ENCODE measurements at places on chromosomes 2 and 18.

DNA sequence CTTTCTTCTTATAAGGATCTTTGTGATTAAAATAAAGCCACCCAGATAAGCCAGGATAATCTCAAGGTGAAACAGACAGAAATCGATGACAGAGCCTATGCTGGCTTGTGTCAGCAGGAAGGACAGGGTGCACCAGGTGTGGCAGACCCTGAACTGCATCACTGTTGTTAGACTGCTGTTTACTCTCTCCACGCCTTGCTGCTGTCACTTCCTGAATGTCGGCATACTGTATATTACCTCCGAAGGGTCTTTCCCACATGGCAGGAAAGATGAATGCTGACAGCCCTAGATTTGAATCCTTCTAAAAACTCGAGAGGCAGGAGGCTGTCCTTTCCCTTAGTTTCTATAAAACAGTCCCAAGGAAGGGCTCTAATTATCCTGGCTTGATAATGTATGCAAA is 18.9 kb upstream of the TMEM163 start:
- DNase-seq = no peak

DNA sequence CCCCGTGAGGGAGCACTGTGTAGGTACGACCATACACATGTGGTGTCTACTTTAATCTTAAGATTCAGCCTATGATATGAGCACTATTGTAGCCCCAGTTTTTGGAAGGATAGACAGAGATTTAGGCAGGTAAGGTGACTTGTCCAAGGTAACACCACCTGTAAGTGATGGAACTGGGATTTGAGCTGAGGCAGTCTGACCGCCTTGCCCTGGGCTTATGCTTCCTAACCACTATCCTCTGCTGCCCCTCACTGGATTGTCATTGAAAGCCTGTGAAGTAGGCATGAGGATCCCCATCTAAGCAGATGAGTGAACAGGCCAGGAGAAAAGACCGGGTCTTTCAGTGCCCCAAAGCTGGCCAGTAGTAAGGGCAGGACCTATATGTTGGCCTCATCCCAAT is 343.8 kb downstream of the CYRIA start:
- no peak for DNase-seq

DNA sequence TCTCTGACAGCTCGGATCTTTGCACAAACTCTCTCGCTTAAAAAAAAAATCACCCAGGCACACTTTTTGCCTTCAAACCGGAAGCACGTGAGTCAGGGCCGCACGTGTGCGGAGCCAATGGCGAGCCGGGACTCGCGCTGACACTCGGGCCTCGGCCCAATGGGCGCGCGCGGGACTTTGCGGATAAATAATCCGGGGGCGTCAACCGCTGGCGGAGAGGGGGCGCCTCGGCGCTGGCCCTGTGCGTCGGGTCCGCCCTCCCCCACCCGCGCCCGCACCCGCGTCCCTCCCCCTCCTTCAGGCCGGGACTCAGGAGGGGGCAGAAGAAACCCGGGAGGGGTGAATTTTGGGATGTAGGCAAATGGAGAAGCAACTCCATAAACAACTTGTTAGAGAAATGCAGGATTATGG is 319 bp upstream of the EN1 start:
- peak; percentile 99 for DNase-seq

GRCh38 chr2:205682971-205683501 is 735 bp downstream of the NRP2 start:
- no peak for DNase-seq

- no peak for DNase-seq
These were observed 246.8 kb upstream of the RASGRP3 start for GRCh38 chr2:33229646-33230045.

DNA sequence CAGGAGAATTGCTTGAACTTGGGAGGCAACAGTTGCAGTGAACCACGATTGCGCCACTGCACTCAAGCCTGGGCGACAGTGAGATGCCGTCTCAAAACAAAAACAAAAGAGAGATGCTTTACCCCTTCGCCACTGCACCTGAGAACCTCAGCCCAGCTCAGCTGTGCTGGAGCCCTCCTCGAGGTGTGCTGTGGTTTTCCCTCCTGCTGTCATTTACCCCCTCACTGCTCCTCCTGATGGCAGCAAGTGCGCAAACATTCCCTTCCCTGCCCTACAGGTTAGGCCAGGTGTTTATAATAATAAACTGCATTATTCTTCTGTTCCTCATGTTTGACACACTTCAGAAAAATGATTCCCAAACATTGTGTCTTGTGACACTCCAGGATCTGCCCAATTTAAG is 8.4 kb downstream of the FBXO36 start:
- no peak for DNase-seq

GRCh38 chr18:3186678-3187658 is 32.8 kb downstream of the MYOM1 start:
- DNase-seq = no peak

GRCh38 chr2:120516679-120517314 is 170.9 kb downstream of the INHBB start:
- peak; percentile 68 for DNase-seq

DNA sequence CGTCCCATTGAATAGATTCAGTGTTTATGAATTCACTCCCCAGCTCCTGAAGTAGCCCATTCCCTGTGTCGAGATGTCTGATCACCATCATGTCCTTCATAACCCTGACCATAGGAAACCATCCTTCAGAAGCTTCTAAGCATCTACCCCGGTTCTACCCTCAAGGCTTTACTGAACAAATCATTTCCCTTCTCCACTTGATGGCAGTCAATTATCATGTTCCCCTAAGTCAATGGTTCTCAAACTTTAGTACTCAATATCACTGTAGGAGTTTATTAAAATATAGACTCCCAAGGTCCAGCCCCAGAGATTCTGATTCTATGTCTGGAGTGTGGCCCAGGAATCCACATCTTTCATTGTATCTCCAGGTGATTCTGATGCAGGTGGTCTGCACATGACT is 228.4 kb upstream of the SP5 start:
- no peak for DNase-seq

DNA sequence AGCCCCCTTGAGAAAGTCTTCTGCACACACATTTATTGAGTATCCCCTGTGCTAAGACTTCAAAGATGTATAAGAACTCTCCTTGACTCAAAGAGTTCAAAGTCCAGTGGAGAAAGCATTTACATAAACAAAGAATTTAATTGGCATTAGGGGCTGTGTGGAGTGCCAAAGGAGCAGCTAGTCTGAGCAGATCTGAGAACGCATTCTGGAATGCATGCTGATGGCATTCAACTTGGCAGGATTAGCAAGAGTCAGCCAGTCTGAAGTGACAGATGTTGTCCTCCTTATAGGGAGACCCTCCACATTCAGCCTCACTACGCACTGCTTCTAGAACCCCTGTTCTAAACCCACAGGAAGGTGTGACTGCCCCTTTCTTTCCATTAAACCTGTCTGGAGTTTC is 191.5 kb downstream of the RAD51AP2 start:
- DNase-seq = no peak

GRCh38 chr2:99420751-99421299 is 69.0 kb downstream of the REV1 start:
- peak; percentile 35 for DNase-seq

DNA sequence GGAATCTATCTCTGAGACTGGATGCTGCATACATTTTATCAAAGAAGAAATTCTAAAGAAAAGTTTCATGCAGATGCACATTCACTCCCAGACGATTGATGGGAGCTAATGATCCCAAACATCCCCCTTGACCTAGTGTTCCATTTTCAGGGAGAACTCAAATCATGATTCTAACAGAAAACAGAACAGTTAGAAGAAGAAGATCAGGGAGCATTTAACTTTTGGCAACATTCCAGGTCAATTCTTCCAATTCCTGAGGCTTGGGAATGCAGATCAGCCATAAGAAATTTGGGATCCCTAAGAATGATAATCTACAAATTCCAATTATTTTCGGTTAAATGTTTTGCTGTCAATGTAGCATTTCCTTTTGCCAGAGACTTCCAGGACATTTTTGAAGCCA is 96.6 kb downstream of the CPO start:
- DNase-seq = peak; percentile 60

DNA sequence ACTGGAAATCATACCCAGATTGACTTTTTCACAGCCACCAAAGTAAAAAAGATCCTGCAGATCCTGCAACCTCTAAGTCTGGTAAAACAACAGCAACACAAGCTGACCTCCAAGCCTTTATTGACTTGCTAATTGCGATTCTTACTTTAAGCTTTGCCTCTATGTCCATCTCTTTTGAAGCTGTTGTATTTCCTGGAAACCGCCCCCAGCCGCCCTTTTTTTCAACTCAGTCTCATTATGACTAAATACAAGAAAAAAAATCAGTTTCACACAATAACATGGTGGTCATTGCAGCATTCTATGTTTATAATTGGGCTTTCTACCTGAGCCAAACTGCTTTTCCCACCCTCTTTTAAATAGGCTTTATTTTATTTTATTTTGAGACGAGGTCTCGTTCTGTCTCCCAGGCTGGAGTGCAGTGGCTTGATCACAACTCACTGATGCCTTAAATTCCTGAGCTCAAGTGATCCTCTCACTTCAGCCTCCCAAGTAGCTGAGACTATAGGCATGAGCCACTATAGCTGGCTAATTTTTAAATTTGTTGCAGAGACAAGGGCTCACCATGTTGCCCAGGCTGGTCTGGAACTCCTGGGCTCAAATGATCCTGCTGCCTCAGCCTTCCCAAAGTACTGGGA is 76.2 kb downstream of the MOGAT1 start:
- no peak for DNase-seq

DNA sequence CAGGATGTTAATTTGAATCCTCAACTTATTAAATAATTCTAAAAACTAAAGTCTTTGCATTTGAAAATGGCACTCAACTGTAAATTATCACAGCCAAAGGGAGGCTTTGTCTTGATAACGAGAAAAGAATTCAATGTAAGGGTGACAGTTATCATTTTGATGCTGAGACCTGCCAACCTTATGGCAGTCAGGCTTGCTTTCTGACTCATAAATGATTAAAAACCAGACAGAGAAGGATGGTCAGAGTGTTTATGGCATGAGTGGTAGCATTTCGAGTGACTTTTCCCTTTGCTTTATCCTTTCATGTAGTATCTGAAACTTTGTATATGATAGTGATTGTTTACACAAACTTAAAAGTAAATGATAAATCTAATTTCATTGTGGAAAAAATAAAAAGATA is 53.9 kb upstream of the EPC2 start:
- DNase-seq = no peak

- peak; percentile 92 for DNase-seq
These were observed 84.2 kb downstream of the SLC8A1 start for GRCh38 chr2:40367652-40368051.

DNA sequence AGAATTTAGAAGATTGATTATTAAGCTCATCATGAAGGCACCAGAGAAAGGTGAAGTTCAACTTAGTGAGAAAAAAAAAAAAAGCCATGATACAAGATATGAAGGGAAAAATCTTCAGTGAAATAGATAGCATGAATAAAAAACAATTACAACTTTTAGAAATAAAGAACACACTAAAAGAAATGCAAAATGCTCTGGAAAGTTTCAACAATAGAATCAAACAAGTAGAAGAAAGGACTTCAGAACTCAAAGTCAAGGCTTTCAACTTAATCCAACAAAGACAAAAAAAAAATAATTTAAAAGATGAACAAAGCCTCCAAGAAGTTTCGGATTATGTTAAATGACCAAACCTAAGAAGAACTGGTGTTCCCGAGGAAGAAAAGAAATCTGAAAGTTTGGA is 105.5 kb downstream of the GRB14 start:
- no peak for DNase-seq

DNA sequence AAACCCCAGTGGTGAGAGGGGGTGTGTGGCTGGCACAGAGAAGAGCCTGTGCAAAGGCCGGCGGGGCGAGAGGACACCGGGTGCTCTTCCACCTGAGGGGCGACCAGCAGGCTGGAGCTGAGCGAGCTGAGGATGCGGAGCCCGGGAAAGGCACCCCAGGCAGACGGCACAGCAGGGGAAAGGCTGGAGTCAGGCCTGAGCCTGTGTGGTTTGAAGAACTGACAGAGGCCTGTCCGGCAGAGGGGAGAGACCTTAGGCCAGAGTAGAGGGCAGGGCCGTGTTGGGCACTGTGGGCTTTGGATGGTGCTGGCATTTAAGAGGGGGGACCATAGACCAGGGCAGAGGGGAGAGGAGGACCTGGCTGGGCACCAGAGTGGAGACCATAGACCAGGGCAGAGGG is 149.8 kb downstream of the RTP5 start:
- DNase-seq = no peak

- no peak for DNase-seq
These were observed 52.6 kb upstream of the ACMSD start for GRCh38 chr2:134785659-134786430.

GRCh38 chr2:195498176-195498575 is 158.8 kb upstream of the SLC39A10 start:
- peak; percentile 30 for DNase-seq

DNA sequence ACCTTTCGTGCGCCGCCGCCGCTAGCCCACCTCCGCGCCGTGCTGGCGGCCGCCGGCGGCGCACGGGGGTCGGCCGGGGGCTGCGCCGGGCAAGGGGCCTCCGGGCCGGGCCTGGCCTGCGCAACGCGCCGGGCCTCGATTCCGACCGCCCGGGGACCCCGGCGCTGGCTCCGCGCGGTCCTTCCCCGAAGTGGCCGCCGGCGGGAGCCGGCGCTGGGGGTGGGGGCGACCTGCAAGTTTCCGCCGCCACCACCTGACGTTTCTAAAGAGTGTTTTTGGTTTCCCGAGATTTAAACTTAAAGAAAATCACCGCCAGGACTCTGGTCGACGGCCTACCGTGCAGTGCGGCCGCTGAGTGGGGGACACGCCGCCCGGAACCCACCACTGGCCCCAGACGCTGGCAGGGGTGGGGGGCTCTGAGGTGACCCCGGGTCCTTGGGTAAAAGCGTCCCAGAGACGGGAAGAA is 3.8 kb upstream of the GATA6 start:
- DNase-seq = no peak

- DNase-seq = no peak
These were observed 569 bp downstream of the TMX3 start for GRCh38 chr18:68714366-68714711.

GRCh38 chr2:177315364-177315763 is 50.8 kb upstream of the NFE2L2 start:
- no peak for DNase-seq

GRCh38 chr18:23593720-23594119 is 7.4 kb upstream of the NPC1 start:
- peak; percentile 86 for DNase-seq

- DNase-seq = no peak
These were observed 9.1 kb upstream of the GPD2 start for GRCh38 chr2:156427074-156427473.

DNA sequence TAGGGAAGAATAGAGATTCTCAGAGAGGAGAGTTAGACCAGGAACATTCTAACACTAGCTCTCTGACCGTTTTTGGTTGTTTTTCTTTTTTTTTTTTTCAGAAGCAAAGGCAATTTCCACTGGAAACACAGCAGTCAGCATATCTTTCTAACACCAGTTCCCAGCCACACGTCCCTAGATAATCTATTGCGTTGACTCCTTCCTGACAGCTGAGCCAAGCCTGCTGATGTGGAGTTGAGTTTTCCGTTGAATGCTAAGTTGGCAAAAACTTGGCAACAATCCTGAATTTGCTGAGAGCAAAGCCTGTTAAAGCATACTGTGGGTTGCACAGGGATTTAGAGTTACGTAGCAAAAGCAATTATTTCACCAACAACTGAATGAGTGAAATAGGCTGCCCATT is 19.3 kb downstream of the GAD1 start:
- no peak for DNase-seq

Data from fibroblast of skin of right biceps (primary cell).